H9 (cell line): ENCODE measurements at places on chromosomes 7 and 10.

GRCh38 chr7:107069457-107069856 is 25.0 kb downstream of the PRKAR2B start:
- no peak for DNase-seq

GRCh38 chr7:134936893-134937510 is 49.3 kb upstream of the AGBL3 start:
- no peak for DNase-seq

GRCh38 chr7:86991093-86991769 is 68.2 kb downstream of the ELAPOR2 start:
- no peak for DNase-seq

GRCh38 chr7:100080907-100081534 is 502 bp downstream of the ZNF3 start:
- DNase-seq = no peak

DNA sequence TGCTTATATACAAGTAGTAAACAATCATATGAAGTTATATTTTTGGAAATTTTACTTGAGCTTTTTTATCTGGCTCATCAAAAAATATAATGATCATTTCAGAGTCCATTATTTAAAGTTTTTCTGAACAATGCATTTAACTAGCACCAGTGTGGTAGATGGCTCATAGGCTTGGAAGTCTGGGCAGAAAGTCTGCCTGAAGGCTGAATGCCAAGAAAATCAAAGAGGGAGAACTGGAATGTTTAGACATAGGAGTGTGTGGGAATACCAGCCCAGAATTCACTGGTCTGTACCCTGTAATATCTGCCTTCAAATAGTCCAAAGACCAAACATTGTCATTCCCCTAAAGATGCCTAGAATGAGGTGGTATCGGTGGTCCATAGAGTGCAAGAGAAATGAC is 40.3 kb upstream of the ANK3 start:
- no peak for DNase-seq

GRCh38 chr7:95440394-95441038 is 5.7 kb upstream of the PON2 start:
- no peak for DNase-seq

GRCh38 chr7:155835446-155836215 is 23.4 kb upstream of the SHH start:
- no peak for DNase-seq

DNA sequence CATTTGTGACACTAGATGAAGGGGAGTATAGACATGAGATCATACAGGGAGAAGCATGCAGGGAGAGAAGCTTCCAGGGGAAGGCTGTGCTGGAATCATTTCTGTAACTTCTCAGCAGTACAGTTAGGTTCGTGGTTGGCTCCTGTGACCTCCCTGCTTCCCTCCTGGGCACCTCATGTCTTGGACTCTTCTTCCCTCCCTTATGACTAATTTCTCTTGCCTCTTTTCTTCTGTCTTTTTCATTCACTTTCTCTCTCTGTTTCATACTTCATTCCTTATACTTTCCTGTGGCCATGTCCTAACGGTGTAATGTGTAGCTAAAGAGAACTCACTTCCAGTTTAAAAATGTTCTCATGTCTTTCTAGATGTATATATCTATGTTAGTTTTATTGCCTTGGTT is 19.1 kb upstream of the HKDC1 start:
- no peak for DNase-seq

- DNase-seq = no peak
Observed at GRCh38 chr7:78176171-78176570, 377.6 kb downstream of the PHTF2 start.

DNA sequence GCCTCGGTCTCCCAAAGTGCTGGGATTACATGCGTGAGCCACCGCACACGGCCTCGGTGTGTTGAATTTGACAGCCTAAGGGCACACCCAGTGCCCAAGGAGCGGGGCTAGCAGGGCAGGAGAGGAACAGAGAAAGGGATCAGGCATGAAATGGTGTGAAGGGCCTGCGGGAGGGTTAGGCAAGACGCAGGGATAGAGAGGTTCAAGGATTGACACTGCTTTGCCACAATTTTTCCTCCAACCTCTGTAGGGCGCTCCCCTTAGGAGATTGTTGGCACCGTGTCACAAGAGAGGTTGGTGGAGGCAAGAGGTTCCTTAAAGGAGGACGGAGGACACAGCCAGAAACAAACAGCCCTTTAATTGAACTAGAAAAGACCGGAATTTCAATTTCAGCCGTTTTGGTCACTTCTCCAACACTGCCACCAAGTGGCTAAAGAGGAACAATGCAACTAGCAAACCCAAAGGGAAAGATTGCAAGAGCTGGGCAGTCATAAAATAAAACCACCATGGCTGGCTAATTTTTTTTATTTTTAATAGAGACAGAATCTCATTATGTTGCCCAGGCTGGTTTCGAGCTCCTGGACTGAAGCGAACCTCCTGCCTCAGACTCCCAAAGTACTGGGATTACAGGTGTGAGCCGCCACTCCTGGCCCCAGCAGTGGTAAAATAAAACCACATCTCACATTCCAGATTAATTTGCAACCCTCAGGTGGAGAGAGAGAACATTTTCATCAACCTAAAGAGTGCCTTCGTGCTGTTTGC is 6.9 kb upstream of the CREB3L2 start:
- DNase-seq = peak; percentile 52

DNA sequence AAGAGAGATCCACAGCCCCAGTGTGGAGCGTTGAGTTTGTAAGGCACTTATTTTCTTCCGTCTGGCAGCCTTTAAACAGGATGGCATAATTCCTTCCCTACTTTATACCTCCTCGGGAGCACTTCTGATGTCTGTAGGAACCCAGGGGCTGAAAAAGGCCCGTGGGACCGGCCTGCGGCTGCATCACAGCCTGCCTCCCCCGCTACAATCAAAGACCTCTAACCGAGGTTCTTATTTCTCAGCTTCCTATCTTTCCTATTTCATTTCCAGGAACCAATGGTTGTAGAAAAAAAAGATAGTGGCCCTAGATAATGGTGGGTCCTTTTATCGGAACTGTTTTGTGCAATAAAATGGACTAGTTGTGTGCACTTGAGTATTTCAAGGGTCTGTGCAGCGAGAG is 4.1 kb upstream of the CTBP2 start:
- no peak for DNase-seq

DNA sequence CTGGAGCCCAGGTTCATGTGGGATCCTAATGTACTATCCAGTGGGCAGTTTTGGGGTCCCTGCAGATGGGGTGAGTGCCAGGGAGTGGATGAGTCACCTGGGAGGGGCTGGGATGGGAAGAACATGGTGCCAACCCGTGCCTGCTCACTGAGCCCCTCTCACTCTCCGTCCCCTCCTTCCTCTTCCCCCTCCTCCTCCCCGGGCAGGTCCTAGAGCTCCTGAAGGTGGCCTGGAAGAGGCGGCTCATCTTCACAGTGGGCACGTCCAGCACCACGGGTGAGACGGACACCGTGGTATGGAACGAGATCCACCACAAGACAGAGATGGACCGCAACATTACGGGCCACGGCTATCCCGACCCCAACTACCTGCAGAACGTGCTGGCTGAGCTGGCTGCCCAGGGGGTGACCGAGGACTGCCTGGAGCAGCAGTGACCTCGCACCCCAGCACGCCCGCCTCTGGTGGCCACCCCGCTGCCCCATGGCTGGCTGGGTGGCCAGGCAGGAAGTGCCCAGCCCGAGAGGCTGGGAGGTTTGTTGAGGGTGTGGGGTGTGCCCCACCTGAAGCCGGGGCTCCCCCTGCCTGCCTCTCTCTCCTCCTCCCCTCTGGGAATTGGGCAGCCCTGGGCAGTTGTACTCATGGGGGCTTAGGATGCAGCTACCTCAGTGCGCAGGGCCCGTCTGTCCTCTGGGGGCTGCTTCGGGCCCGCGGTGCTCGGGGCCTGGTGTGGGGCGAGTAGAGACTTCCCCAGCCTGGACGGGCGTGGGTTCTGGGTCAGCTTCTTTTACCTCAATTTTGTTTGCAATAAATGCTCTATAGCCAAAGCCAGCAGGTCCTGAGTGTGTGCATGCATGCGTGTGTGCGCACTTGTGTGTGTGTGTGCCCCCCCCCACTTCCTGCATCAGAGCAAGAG is 4.9 kb upstream of the UPK3B start:
- DNase-seq = peak; percentile 23

- no peak for DNase-seq
Observed at GRCh38 chr10:121675344-121675743, 77.1 kb upstream of the FGFR2 start.

DNA sequence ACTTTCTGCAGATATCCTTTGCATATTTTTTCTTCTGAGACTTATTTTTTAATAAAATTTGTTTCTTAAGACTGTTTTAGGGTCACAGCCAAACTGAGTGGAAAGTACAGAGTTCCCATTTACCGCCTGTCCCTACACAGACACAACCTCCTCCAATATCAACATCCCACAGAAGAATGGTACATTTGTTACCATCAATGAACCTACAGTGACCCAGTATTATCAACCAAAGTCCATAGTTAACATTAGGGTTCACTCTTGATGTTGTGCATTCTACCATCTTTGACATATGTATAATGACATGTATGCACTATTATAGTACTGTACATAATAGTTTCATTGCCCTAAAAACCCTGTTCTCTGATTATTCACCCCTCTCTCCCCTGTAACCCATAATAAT is 14.6 kb upstream of the REEP3 start:
- no peak for DNase-seq

DNA sequence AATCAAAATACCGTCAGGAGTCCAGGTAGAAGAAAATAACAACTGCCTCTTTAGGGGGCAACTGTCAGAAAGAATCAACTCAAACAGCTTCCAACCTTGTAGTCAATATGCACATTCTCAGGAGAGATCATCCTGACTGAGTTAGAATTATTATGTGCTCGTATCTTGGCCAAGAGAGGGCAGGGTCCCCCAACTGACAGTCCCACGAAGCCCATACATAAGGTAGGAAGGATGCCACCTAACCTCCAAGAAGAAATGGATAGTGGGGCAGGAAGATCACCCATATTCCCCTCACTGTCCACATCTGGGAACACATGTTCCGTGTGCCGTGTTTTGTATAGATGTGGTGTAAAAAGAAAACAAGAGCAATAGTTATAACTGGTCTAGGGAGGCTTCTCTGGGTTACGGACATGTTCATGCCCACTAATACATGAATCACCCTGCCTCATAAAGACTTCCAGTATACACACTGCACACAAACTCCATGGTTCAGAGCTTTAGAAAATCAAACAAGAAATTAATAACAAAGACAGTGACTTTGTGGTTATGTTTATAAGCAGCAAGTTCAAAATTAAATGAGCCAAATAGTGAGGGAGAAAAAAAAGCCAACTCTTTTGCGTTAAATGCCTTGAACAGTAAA is 295.6 kb downstream of the FGFR2 start:
- no peak for DNase-seq

DNA sequence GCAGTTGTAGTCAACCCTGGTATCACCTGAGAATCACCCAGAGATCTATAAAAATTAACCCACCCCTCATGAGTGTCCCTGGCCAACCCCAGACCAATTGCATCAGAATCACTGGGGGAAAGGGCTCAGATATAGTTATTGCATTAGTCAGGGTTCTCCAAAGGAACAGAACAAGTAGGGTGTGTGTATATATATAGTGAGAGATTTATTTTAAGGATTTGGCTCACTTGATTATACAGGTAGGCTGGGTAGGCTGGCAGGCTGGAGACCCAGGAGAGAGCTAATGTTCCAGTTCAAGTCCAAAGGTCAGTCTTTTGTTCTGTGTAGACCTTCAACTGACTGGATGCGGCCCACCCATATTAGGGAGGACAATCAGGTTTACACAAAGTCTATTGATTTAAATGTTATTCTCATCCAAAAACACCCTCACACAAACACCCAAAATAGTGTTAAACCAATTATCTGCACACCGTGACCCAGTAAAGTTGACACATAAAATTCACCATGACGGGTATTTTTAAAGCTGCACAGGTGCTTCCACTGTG is 372.9 kb upstream of the NFE2L3 start:
- DNase-seq = no peak

DNA sequence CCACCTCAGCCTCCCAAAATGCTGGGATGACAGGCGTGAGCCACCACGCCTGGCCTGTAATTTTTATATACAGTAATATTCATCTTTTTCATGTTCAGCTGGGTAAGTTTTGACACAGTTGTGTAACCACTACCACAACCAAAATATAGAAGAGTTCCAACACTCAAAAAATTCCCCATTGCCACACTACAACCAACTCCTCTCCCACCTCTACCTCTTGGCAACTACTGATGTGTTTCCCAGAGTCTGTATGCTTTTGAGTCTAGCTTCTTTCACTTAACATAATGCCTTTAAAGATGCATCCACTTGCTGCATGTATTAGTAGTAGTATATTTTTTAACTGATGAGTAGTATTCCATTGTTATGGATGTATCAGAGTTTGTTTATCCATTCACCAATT is 90.7 kb downstream of the SRPK2 start:
- no peak for DNase-seq

DNA sequence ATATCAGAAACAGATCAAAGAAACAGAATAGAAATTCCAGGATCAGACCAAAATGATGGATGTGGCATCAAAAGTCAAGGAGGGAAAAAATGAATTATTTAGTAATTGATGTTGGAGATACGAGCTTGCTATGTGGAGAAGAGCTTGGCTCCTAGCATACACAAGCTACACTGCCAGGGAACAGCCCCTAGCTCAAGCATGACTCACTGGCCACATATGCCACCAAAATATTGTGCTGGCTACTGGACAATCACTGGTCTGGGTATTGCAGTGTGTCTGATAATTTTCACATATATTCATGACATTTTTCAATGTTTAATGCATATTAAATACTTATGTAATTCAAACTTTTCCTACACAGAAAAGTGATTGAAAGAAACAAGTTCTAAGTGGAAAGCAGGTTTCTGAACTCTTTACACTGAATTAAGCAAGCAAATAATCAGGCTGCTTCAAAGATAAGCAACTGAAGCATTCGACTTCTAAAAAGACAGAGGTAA is 59.3 kb downstream of the OAT start:
- DNase-seq = no peak

DNA sequence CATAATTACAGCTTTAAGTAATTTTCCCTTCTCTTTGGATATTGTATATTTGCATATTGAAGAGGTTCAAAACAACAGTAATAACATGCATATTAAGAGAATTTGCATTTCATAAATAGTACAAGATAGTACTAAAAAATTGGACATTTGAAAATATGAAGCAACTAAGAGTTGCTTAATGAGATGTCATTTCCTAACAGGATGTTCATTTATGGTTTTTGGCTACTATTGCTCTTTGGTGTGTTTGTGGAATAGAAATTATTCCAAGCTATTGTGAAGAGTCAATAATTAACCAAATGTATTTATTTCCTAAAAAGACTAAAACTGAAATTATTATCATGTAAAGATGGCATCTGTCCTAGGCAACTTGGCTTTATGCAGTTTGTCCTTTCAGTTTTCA is 4.1 kb upstream of the SGCE start:
- no peak for DNase-seq

- DNase-seq = no peak
Observed at GRCh38 chr10:116470071-116470470, 42.4 kb downstream of the PNLIPRP3 start.

GRCh38 chr7:27095897-27096767 is at the start of gene HOXA1:
TSS of gene HOXA1 (minus strand) at chr7:27096000. CDS start at chr7:27095912, 88 bp downstream.
- DNase-seq = peak; percentile 89

DNA sequence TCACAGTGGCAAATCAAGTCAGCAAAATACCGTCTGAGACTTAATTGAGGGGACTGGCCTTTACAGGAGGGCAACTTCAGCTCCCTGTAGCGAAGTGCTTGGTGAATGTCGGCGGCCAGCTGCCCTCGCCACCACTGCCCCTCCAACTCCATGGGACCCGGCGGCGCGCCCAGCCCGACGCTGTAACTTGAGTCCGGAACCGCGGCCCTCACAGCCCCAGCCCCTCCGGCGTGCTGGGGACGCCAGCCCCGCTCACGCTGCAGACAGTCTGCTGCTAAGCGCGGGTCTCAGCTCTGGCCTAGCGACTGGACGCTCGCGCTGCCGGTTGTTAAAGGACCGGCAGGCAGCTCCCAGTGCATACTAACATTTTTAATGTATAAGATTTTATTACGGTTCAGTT is 113.4 kb upstream of the NUPR2 start:
- DNase-seq = no peak
